ENCODE measurements at places on chromosomes 16 and 17.

- DNase-seq, result no peak
These were observed 58.8 kb downstream of the USP10 start for GRCh38 chr16:84758627-84759026.

- DNase-seq, result no peak
These were observed 46.1 kb downstream of the IRX5 start for GRCh38 chr16:54976651-54977200.

GRCh38 chr16:68379472-68380347 is 68.6 kb downstream of the SMPD3 start:
- no peak for DNase-seq

DNA sequence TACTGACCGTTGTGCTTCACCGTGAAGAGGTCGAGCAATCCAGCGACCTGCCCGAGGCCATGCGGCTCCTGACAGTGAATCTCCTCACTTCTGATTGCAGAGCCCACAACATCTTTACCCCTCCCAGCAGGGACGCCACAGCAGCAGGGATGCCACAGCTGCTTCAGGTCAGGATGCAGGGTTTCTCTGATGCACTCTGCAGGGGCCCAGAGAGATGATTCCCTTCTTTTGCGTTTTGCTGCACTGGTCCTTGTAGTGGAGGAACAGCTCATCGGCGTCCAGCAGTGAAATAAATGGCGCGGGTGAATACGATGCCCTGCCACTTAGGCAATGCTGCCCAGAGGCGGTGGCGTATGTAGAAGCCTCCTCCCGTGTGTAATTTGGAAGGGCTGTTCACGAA is 5.6 kb downstream of the KIAA0513 start:
- DNase-seq, result no peak

DNA sequence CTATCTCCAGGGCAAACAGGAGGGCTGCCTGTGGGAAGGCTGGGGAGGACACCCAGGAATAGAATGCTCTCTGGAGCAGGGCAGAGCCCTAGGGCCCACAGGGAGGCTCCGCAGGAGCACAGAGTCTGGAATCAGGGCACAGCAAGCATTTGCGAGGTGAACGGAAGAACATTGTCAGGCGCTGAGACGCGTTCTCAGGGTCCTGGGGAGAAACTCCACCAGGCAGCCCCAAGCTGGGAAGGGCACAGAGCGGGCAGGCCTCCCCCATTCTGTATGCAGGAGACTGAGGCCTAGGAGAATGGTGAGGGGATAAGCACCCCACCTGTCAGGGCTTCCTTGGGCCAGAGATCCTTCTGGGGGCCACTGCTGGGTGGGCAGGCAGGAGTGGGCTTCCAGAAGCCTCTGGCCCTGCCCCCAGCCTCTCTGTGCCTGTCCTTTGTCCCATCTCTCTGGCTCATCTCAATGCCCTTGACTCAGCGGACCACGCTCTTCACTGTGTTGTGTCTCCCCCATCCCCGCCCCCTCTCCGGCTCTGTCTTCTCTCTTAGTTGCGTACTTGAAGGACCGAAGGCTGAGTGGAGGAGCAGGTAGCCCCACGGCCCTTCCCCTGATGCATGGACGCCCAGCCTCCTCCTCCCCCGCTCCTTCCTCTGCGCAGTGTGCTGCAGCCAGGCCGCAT is 5.1 kb upstream of the SETD6 start:
- DNase-seq, result no peak

GRCh38 chr16:66933776-66934137 is 445 bp downstream of the CIAO2B start:
- no peak for DNase-seq

GRCh38 chr17:3935140-3935542 is 18.9 kb upstream of the P2RX1 start:
- no peak for DNase-seq

- DNase-seq, result no peak
These were observed 10.2 kb downstream of the RNF213 start for GRCh38 chr17:80270836-80271235.

DNA sequence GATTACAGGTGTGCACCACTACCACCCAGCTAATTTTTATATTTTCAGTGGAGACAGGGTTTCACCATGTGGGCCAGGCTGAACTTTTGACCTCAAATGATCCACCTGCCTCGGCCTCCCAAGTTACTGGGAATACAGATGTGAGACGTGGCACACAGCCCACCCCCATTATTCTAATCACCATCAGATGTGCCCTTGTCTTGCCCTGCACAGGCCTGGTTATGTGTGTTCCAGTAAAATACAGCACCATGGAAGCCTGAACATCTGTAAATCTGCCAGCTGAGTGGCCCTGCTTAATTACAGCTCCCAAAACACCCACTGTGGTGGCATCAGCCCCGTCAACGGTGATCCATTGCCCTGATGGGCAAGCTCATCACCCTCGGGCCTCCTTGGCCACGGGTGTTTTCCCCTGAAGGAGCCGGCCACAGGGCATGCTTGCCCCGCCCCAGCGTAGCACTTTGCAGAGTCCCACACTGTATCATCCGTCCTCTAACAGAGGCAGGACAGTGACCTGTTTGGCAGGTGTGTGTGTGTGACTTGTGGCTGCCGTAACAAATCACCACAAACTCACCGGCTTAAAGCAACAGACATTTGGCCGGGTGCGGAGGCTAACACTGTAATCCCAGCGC is 74.5 kb downstream of the RBFOX3 start:
- no peak for DNase-seq

DNA sequence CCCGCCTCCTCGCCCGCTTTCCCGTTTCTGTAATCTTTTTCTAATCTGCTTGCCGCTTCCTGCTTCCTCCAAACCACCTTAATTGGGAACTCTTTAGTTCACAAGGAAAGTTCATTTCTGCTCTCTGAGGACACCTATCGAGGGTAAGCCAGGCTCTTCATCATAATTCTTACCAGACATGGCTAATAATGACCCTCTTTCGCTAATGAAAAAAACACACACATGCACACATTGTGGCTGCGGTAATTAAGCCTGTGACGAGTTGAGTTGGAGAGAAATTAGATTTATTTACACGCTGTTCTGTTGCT is 100.6 kb downstream of the ZNF423 start:
- DNase-seq, result no peak

DNA sequence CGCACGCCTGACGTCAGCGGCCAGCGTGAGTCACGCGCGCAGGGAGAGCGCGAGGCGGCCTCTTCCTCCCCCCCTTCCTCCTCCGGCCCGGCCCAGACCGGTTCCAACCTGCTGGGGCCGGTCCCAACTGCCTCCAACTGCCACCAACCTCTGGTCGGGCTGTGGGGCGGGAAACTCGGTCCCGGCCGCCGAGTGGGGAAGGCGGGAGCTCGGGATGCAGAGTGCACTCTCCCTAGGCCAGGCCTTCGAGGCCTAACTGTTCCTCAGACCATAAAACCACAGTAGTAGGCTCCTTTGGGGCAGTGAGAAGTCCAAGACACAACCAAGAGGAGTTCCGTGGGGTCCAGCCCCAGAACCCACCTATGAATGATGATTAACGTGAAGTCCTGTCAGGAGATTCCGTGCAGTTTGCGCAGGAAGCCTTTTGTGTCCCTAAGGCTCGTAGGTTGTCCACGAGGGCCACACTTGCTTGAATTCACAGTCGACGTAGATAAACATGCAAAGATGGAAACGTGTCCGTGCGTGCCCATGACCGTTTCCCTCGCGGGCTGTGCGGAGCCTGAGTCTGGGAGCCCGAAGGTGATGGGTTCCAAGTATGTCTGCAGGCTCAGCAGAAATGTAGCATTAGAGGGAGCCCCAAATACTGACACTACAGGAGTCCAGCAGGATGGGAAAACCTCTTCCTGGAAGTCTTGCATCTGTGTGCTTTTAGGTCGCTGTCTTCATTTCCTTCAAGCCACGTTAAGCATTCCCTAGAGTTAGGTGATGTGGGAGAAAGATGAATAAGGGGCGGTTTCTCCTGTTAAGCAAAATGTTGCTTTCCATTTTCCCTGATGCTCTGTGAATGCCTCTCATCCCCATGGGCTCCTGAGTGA is 647 bp downstream of the UNK start:
- peak; percentile 72 for DNase-seq

GRCh38 chr16:9042533-9042932 is 48.9 kb upstream of the HAPSTR1 start:
- no peak for DNase-seq

DNA sequence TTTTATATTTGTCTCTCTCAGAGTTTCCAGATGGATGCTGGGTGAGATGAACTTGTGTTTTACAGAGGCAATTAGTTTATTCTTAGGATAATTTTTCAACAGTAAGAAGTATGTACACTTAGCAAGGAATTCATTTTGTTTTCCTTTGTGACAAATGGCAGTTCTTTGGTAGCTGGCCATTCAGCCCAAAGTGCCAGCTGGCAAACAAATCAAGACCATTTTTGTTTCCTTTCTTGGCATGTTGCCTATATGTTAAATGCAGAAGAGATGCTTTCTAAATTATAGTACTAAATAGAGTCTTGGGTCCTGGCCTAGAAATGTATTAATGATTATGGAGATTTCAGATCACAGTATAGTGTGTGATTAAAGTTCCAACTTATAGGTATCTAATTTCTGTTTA is 337.1 kb downstream of the CNTNAP4 start:
- no peak for DNase-seq

GRCh38 chr16:57538235-57538721 is 1.9 kb upstream of the CCDC102A start:
- no peak for DNase-seq

DNA sequence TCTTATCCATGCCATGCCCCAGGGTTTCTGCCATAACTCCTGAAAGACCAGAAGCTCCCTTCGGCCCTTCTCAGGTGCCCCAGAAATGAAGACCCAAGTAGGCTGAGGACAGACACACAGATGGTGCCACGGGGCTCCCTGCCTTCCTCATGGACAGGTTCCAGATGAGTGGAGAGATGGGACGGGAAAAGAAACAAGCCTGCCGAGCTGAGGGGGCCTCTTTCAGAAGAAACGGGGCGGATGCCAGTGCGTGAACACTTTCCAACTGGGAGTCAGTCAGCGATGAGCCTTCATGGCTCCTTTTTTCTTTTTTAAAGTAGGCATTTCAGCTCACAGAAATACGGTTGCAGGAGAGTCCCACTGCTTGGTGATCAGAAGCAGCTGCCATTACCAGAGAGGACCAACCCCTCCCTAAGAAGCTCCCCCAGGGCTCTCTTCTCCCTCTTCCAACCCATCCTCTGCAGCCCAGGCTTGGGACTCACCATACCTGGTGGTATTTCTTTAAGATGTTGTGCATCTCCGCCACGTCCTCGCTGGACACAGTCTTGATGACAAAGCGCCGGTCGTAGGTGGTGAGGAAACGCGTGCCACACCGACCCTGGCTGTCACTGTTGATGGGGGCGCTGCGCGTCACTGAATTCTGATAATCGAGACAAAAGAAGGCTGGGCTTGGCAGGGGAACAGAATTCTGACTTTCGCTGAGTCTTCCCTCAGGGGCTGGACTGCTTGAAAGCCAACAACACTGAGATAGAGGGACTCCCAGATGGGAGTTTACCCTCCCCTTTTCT is 19.2 kb downstream of the PIP4K2B start:
- DNase-seq, result no peak

- no peak for DNase-seq
These were observed 92.4 kb downstream of the RGS9 start for GRCh38 chr17:65229621-65229995.

GRCh38 chr16:59385959-59386358 is 651.8 kb upstream of the GOT2 start:
- no peak for DNase-seq

DNA sequence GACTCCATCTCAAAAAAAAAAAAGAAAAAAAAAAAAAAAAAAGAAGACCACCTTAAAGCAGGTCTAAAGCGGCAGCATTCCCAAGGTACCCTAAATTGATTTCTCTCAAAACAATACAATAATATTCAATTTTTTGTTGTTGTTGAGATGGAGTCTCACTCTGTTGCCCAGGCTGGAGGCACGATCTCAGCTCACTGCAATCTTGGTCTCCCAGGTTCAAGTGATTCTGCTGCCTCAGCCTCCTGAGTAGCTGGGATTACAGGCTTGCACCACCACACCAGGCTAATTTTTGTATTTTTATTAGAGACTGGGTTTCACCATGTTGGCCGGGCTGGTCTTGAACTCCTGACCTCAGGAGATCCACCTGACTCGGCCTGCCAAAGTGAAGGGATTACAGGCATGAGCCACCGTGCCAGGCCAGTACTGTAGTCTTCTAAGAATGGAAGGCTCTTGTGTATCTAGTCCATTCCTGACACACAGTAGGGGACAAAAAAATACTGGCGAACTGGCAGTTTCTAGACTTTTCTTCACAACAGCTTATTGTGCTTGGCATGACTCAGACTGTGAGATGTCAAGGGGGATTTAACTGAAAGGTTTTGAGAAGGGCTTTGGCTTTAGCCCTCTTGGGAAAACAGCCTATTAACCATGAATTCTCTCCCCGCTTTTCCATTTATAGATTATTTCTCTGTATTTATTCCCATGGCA is 17.3 kb downstream of the CDR2 start:
- no peak for DNase-seq

- DNase-seq, result no peak
These were observed 41.3 kb downstream of the USP31 start for GRCh38 chr16:23107936-23108335.

DNA sequence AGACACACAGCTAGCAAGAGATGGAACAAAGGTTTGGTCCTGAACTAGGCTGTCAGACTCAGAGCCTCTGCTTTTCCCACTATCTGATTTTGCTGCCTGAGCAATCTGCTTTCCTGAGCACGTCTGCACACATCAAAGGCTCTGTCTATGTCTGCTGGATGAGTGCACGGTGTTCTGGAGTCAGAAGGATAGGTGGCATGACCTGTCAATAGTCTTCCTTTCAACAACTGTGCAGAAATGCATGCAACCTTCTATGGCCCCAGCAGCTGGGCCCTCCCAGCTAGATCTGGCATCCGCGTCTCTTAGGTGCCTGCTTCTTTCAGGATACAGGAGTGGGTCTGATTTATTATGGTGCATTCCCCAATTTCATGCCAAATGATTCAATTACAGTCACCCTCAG is 138.3 kb downstream of the UTP18 start:
- no peak for DNase-seq

GRCh38 chr17:22669721-22670120 is 977.4 kb downstream of the KCNJ18 start:
- DNase-seq, result no peak

GRCh38 chr17:34847938-34848337 is 113.3 kb downstream of the CCT6B start:
- DNase-seq, result no peak

GRCh38 chr16:1378087-1378803 is 26.5 kb downstream of the GNPTG start:
- DNase-seq, result no peak

- no peak for DNase-seq
These were observed 10.8 kb upstream of the CDR2 start for GRCh38 chr16:22385196-22385595.

DNA sequence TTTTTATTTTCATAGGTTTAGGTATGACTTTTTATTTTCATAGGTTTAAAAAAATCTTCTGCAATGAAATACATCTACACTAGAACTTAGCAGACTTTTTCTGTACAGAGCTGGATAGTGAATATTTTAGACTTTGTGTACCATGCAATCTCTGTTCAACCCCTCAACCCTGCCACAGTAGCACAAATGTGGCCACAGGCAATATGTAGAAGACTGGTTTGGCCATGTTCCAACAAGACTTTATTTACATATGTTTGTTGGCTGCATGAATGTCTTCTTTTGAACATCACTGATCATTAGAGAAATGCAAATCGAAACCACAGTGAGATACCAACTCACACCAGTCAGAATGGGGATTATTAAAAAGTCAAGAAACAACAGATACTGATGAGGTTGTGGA is 229.2 kb downstream of the SHISA9 start:
- no peak for DNase-seq

Measured in SIG-M5 (cell line).